ENCODE measurements at places on chromosomes 4 and X. TPM values are rescaled to one million over a fixed set of nuclear protein-coding genes. Genes with fewer than 3 reads are reported as not detected.

The TTC29 gene
- total RNA-seq = not detected

DNA sequence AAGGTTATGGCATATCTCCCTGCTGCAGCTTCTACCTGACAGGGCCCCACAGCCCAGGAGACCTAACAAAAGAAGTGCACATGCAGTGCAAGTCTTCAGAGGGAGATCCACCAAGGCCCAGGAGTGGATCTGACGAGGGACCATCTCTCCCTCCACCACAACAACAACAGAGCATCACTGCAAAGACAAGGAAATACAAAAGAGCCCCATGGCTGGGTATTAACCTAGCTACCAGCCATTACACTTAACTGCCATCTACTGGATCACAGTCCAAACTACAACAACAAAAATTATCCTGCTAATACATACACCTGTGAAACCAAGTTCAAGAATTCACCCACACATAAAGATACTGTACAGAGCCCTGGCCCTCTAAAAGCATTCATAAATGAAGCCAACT lies 280.2 kb upstream of the SLC7A11 start:
- no peak overlapping the region for H3K4me3 ChIP-seq
- no peaks in the 10 kb centered on the region for H3K4me1 ChIP-seq
- no peak overlapping the region for H3K27ac ChIP-seq
- H3K36me3 ChIP-seq = no peaks in the 10 kb centered on the region

The PABPC4L gene
- total RNA-seq = not detected

GRCh38 chr4:163447481-163447880 lies 26.1 kb downstream of the TKTL2 start:
- no peak overlapping the region for H3K4me3 ChIP-seq
- H3K27me3 ChIP-seq = peaks cover 7% of the 10 kb centered on the region
- no peak overlapping the region for H3K27ac ChIP-seq

The MAGEB2 gene
- total RNA-seq = not detected

GRCh38 chrX:7109838-7110793 lies 37.4 kb upstream of the STS start:
- DNase-seq = no peak
- peaks cover 25% of the 10 kb centered on the region for H3K4me1 ChIP-seq
- H3K36me3 ChIP-seq = peaks cover 11% of the 10 kb centered on the region
- peak overlapping the region; percentile 81 for H3K27ac ChIP-seq
- H3K27me3 ChIP-seq = no peaks in the 10 kb centered on the region

The CDKN2AIP gene
- 26.4 TPM for total RNA-seq

The GYG2 gene
- not detected for total RNA-seq

The TEX11 gene
- total RNA-seq = not detected

GRCh38 chr4:166625018-166625637 lies 609.2 kb downstream of the SPOCK3 start:
- H3K27ac ChIP-seq = no peak overlapping the region
- no peak overlapping the region for H3K4me3 ChIP-seq
- H3K27me3 ChIP-seq = no peaks in the 10 kb centered on the region
- DNase-seq = no peak

The RPL39 gene
- 2,808 TPM for total RNA-seq

The UGT2B15 gene
- not detected for total RNA-seq

DNA sequence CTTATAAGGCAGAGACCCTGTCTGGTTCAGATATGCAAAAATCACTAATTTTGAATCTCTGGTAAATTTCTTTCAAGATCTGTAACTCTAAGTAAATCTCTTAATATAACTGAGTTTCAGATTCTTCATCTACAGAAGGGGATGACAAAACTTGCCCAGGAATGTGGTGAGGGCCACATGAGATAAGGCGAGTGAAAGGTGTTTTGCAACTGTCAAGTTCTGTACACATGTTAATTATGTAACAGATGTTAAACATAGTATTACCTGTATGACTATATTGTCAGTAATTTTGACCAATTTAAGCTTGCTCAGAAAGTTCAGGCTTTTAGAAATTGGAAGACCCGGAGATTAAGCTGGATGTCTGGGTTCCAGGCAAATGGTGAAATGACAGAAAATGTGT lies 549 bp upstream of the GLRB start:
- H3K4me3 ChIP-seq = no peak overlapping the region
- no peaks in the 10 kb centered on the region for H3K36me3 ChIP-seq
- DNase-seq = no peak
- H3K27me3 ChIP-seq = peaks cover 12% of the 10 kb centered on the region
- no peaks in the 10 kb centered on the region for H3K4me1 ChIP-seq

The PLAC8 gene
- total RNA-seq = 101 TPM

GRCh38 chr4:128168701-128169100 lies 107.6 kb downstream of the LARP1B start:
- no peaks in the 10 kb centered on the region for H3K36me3 ChIP-seq
- DNase-seq = no peak
- no peak overlapping the region for H3K4me3 ChIP-seq
- H3K27ac ChIP-seq = no peak overlapping the region

GRCh38 chr4:53644607-53645006 lies 53.3 kb upstream of the LNX1 start:
- H3K36me3 ChIP-seq = no peaks in the 10 kb centered on the region
- DNase-seq = no peak
- H3K4me3 ChIP-seq = no peak overlapping the region
- no peak overlapping the region for H3K27ac ChIP-seq
- H3K4me1 ChIP-seq = no peaks in the 10 kb centered on the region
- H3K27me3 ChIP-seq = peaks cover 5% of the 10 kb centered on the region

- no peak overlapping the region for H3K27ac ChIP-seq
- H3K27me3 ChIP-seq = no peaks in the 10 kb centered on the region
- no peak for DNase-seq
- peaks cover 18% of the 10 kb centered on the region for H3K36me3 ChIP-seq
- no peak overlapping the region for H3K4me3 ChIP-seq
These were observed 27.8 kb downstream of the CD99L2 start for GRCh38 chrX:150870487-150871340.

- DNase-seq = no peak
- no peak overlapping the region for H3K4me3 ChIP-seq
- no peaks in the 10 kb centered on the region for H3K4me1 ChIP-seq
- no peaks in the 10 kb centered on the region for H3K27me3 ChIP-seq
- H3K27ac ChIP-seq = no peak overlapping the region
These were observed 1303.6 kb downstream of the FAM133A start for GRCh38 chrX:94977562-94977961.

The USP17L11 gene
- not detected for total RNA-seq

The ARL9 gene
- 0.25 TPM for total RNA-seq

DNA sequence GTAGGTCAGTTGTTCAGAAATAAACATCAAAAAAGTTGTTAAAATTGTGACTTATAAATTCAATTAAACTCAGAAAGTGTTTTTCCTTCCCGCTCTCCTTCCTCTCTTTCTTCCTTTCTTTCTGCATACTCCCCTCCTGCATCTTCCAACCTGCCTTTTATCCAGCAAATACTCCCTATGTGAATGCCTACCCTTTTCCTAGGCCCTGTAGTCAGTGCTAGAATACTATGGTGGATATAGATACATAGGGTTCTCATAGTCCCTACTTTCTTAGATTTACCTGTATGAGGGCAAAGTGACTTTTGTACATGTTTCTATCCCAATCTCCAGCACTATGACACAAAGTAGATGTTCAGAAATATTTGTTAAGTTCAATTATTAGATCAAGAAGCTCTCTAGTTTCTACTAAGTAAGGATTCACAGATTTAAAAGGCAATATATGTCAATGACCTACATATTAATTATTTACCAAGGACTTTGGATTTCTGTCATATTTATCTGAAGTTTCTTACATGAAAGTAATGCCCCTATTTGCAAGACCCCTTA lies 732 bp downstream of the SULT1E1 start:
- no peaks in the 10 kb centered on the region for H3K4me1 ChIP-seq
- H3K36me3 ChIP-seq = no peaks in the 10 kb centered on the region
- H3K4me3 ChIP-seq = no peak overlapping the region

The ARAF gene
- total RNA-seq = 53.9 TPM

GRCh38 chrX:46408553-46409407 lies 136.4 kb downstream of the ZNF674 start:
- DNase-seq = peak; percentile 78
- no peaks in the 10 kb centered on the region for H3K27me3 ChIP-seq
- no peak overlapping the region for H3K27ac ChIP-seq
- no peaks in the 10 kb centered on the region for H3K4me1 ChIP-seq

- DNase-seq = no peak
- no peak overlapping the region for H3K27ac ChIP-seq
- H3K27me3 ChIP-seq = no peaks in the 10 kb centered on the region
- H3K4me1 ChIP-seq = no peaks in the 10 kb centered on the region
- no peak overlapping the region for H3K4me3 ChIP-seq
These were observed 376.1 kb upstream of the CTSO start for GRCh38 chr4:156329779-156330178.

- DNase-seq = no peak
- peaks cover 27% of the 10 kb centered on the region for H3K36me3 ChIP-seq
- H3K4me3 ChIP-seq = no peak overlapping the region
- peaks cover 23% of the 10 kb centered on the region for H3K4me1 ChIP-seq
- H3K27ac ChIP-seq = no peak overlapping the region
These were observed 115.4 kb downstream of the AFAP1 start for GRCh38 chr4:7824218-7824617.

DNA sequence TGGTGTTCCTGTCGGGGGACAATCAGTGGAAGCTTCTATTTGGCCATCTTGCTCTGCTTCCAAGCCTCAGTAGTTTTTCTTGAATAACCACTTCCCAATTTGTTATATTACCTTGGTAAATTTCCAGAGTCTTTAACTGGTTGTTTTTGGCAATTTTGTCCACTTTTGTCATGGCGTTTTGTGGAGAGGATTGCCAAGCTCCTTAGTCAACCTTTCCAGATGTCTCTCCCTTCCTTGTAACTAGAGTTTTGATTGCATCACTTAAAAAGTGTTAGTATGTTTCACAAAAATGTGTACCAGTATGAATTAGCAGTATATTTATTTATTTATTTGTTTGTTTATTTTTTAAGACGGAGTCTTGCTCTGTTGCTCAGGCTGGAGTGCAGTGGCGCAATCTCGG lies 15.8 kb upstream of the UXT start:
- DNase-seq = no peak
- no peaks in the 10 kb centered on the region for H3K27me3 ChIP-seq
- H3K36me3 ChIP-seq = no peaks in the 10 kb centered on the region
- no peaks in the 10 kb centered on the region for H3K4me1 ChIP-seq

GRCh38 chrX:21778236-21778635 lies 20.3 kb upstream of the SMPX start:
- H3K4me3 ChIP-seq = no peak overlapping the region
- no peaks in the 10 kb centered on the region for H3K27me3 ChIP-seq
- no peaks in the 10 kb centered on the region for H3K36me3 ChIP-seq
- H3K4me1 ChIP-seq = peaks cover 16% of the 10 kb centered on the region
- H3K27ac ChIP-seq = no peak overlapping the region

- DNase-seq = no peak
- peaks cover 4% of the 10 kb centered on the region for H3K27me3 ChIP-seq
- H3K36me3 ChIP-seq = peaks cover 10% of the 10 kb centered on the region
- H3K4me3 ChIP-seq = no peak overlapping the region
- H3K4me1 ChIP-seq = no peaks in the 10 kb centered on the region
These were observed 2.9 kb downstream of the CFI start for GRCh38 chr4:109798866-109799265.

DNA sequence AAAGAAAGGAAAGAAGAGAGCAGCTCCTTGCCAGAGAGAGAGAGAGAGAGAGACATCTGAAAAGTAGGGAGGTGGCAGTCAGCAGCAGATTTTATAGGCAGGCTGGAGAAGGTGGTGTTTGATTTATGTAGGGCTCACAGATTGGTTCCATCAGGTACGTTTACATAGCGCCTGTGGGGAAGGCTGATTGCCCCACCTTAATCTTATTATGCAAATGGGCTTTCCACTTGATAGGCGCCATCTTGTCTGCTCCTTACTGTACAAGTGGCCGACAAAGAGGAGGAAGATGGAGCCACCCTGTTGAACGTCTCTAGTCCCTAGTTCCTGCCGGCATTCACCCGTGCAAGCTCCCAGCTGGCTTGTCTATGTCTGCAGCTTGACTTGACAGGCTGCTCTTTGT lies 49.1 kb upstream of the DHRSX start:
- peaks cover 8% of the 10 kb centered on the region for H3K27me3 ChIP-seq
- H3K4me3 ChIP-seq = no peak overlapping the region
- H3K36me3 ChIP-seq = no peaks in the 10 kb centered on the region
- no peaks in the 10 kb centered on the region for H3K4me1 ChIP-seq
- DNase-seq = no peak
- no peak overlapping the region for H3K27ac ChIP-seq

All from activated CD8-positive, alpha-beta T cell treated with anti-CD3 and anti-CD28 coated beads for 36 hours (primary cell).